ENCODE measurements at places on chromosomes 4 and X.

GRCh38 chrX:123803331-123803983, 56.4 kb upstream of the XIAP start:
- DNase-seq = peak; percentile 88

GRCh38 chr4:141657550-141658250, 21.3 kb downstream of the IL15 start:
- peak; percentile 93 for DNase-seq

- no peak for DNase-seq
Measured at GRCh38 chrX:46693149-46693548, 65.8 kb downstream of the SLC9A7 start.

- no peak for DNase-seq
Measured at GRCh38 chr4:5660185-5660584, 48.2 kb downstream of the EVC2 start.

DNA sequence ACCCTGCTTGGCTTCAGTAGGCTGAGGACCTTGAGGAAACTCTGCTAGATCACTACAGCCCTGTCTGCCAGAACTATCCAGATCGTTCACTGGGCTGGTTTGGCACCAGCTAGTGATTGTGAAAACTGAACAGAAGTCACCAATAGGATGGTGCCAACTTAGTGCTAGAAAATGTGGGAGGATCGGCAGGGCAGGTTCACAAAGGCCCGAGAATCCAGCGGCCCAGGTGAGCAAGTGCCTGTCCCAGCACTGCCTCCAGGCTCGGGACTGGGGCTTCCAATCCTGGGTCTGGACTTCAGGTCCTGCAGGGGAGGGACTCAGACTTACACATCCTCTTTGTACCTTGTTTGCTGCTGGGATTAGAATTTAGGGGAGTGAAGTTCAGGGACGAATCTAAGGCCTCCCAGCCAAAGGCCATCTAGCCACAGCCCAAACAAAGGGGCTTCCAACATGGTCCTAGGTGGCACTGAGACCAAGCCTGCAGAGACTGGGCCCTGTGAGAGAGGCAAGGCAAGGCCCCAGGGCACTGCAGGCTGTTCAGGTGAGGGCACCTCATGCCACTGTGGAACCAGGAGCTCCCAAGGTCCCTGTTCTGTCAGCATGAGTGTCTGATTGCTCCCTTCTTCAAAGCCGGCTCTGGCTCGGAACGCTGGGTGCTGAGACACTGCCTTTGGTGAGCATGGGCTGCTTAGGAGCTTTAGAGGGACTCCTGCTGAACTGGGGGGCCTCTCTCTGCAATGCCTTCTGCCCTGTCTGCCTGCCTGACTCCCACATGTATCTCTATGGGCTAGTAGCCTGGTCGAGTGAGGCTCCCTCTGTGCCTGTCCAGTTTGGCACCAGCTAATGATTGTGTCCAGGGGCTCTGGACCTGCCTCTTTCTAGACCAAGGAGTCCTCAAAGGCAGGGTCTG, 20.7 kb upstream of the ZNF185 start:
- no peak for DNase-seq

DNA sequence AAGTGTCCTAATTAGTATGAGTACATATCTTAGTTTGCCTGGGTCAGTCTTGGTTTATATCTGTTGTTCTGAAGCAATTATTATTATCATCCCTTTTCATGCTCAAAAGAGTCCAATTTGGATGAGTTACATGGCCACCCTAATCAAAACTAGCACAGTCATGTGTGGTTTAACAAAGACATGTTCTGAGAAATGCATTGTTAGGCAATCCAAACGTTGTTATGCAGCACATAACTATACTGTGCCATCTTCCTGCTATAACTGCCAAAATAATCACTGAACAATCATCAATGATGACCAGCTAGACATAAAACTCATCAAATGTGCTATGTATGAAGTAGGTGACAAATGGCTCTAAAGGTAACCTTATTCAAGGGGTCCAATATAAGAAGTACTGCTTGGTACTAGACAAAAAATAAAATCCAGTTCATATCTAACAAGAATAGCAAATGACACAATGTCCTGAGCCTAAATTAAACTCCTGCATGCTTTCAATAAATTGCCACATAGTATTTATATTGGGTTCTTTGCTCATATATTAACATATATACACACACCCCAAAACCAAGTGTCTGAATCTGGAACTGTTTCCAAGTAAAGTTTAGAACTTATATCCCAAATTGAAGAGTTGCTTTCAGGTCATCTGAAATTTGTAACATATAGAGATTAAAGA, 41.9 kb downstream of the CNOT6L start:
- peak; percentile 79 for DNase-seq

DNA sequence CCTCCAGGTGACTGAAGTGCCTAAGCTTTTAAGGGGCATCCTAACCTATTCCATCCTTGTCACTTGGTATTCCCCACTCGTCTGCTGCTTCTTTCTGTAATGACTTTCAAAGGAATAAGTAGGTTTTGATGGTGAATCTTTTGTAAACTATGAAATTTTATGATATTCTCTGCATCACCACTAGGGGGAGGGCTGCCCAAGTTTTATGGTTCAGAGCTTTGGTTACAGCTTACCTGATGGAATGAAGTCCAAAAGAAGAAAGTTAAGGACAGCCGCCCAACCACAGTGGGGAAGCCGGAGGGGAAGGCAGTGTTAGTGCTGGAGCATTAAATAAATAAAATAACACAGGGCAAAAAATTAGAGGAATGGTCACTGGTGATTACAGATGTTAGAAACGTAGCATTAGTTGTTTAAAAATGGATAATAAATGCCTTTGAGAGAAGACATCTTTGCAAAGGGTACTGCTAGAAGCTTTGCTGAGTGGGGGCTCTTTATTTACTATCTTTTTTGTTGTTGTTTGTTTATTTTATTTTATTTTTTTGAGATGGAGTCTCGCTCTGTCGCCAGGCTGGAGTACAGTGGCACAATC, 204.9 kb downstream of the GBA3 start:
- DNase-seq = peak; percentile 47

- DNase-seq = no peak
Measured at GRCh38 chr4:41212616-41213203, 1.6 kb downstream of the APBB2 start.

- no peak for DNase-seq
Measured at GRCh38 chr4:21290562-21290961, 590.3 kb downstream of the PACRGL start.

GRCh38 chr4:8586671-8587468, 5.7 kb upstream of the CPZ start:
- DNase-seq = no peak

DNA sequence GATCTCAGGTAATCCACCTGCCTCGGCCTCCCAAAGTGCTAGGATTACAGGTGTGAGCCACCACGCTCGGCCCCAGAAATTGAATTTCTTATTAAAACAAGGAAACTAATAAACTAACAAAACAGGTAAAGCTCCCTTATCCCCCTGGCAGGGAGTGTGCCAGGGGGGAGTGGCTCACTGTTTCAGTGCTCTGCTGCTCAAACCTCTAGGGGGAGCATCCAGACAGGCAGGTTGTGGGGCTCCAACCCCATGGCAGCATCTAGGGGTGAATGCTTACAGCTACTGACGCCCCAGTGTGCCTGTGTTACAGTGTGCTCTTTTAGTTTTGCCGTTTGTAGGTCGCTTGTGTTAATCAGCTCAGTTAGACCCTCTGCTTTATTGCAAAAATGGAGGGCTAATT, 605.0 kb downstream of the GABRG1 start:
- no peak for DNase-seq

- no peak for DNase-seq
Measured at GRCh38 chr4:30837131-30837539, 117.0 kb downstream of the PCDH7 start.

- DNase-seq = no peak
Measured at GRCh38 chrX:31024866-31025265, 47.0 kb downstream of the FTHL17 start.

GRCh38 chrX:42619068-42619467, 158.9 kb downstream of the PPP1R2C start:
- DNase-seq = no peak

DNA sequence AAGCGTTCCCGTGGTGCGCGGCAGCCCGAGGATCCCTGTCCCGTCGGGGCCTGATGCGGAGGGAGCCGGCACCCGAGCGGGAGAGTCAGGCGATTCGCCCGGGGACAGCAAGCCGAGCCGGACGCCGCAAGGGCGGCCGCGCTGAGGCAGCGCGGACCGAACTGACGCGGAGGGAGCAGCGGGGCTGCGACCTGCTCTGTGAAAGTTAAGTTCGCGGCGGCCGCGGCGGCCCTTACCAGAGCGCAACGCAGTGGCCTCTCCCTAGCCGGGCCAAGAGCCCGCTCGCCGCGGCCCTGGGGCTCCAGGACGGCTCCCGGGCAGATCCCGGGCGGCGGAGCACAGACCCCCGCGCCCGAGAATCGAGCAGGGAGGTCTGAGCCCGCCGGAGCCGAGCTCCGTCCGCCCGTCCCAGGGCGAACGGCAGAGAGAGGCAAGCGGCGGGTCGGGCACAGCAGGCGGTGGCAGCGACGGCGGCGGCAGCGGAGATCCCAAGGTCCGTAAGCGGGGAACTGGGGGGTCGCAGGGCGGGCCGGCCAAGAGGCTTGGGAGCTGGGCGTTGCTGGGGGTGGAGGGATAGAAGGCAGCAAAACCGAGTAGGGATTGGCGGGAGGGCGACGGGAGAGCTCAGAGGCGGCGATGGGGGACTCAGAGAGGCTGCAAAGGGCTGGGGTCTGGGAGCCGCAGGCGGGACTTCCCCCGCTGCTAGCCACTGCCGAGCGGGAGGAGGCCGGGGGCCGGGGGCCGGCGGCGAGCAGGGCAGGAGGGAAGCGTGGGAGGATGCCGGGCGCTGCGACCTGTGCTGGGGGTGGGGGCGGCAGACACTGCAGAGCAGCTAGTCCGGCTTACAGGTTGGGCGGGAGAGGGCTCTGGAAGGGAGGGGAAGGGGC, 1.0 kb downstream of the GPR50 start:
- no peak for DNase-seq

- no peak for DNase-seq
Measured at GRCh38 chrX:7943600-7944245, 16.5 kb upstream of the PNPLA4 start.

DNA sequence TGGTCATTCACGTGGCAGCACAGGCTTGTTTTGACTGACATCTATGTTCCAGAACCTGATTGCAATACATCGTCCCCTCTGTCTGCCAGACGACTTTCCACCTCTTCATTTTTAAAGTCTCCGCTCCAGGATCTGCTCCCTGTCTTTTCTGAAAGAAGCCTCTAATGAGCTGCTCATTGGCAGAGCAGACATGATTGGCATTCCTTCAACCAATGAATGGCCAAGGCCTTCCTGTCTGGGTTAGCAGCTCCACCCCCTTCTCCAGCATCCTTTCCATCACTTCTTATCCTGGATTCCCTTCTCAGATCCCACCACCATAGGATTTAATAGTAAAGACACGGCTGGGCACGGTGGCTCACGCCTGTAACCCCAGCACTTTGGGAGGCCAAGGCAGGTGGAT, 202.7 kb upstream of the KLF3 start:
- no peak for DNase-seq

DNA sequence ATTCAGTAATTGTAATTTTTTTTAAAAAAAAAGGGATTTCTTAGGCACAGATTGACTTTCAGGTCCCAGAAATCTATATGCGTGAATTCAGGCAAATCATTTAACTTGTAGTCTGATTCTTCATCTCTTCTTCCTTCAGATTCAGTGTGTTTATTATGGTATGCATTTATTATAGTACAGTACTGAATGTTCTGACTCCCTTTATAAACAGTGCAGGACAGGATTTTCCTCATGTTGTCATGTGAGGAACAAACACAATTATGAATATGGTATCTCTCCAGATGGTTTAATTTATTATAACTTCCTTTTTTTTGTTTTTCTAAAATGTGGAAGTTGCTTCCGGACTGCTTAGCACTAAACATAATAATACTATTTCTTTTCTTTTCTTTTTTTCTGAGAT, 54.2 kb downstream of the RPS3A start:
- DNase-seq = no peak

DNA sequence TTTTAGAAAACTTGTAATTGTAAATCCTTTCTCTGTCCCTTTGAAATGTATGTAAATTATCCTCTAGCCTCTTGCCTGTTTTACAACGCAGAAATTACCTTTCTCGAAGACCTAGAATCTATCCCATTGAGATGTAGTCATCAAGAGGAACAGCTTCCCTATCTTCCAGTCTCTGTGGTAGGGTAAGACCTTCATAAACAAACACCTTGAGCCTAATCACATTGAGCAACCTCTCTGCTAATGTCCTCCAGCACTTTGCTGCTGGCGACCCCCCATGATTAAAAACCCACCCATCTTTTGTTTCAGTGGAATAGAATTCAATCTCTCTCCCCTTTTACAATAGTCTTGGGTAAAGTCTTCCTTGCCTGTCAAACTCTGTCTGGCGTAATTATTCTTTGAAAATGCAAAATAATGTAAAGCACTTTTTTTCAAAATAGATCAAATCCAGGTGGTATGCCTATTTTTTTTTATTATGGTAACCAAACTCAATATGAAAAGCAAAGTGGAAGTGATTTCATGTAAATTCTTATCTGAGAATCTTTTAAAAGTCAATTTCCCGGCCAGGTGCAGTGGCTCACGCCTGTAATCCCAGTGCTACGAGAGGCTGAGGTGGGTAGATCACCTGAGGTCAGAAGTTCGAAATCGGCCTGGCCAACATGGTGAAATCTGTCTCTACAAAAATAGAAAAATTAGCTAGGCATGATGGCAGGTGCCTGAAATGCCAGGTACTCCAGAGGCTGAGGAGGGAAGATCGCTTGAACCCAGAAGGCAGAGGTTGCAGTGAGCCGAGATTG, 237.9 kb downstream of the GRXCR1 start:
- no peak for DNase-seq

DNA sequence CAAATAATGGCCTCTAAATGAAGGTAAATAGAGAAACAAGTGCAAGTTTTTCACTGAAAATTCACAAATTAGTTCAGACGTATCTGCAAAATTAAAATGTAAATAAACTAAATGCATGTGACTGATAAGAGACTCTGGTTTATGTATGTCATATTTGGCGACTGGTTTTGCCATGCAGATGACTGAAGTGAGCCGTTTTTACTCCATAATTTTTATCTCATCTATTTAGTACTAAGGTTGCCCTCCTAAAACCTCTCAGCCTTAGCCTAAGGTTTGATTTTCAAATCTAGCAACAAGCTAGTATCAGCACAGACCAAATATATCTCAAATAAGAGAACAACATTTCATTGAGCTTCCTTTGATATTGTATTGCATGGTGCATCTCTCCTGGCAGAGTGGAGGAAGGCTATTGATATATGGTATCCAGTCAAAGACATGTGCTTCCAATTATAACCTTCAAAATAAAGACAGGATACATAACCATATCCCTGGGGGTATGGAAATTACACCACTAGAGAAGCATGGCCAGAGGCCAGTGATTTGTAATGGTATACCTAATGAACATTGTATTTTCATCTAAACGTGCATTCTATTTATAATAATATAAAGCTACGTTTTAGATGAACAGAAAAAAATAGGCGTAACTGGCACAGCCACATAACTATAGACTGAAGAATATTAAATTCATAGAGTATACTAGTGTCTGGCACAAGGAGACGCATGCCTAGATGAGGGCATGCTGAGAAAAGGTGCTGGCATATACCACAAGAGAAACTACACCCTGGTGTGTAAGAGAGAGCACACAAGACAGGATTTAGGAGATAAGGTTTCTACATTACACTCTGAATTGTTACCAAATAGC, 392.6 kb upstream of the INTU start:
- no peak for DNase-seq
